Stimulated activated naive CD4-positive, alpha-beta T cell (primary cell): ENCODE measurements at places on chromosomes 3 and 15.

DNA sequence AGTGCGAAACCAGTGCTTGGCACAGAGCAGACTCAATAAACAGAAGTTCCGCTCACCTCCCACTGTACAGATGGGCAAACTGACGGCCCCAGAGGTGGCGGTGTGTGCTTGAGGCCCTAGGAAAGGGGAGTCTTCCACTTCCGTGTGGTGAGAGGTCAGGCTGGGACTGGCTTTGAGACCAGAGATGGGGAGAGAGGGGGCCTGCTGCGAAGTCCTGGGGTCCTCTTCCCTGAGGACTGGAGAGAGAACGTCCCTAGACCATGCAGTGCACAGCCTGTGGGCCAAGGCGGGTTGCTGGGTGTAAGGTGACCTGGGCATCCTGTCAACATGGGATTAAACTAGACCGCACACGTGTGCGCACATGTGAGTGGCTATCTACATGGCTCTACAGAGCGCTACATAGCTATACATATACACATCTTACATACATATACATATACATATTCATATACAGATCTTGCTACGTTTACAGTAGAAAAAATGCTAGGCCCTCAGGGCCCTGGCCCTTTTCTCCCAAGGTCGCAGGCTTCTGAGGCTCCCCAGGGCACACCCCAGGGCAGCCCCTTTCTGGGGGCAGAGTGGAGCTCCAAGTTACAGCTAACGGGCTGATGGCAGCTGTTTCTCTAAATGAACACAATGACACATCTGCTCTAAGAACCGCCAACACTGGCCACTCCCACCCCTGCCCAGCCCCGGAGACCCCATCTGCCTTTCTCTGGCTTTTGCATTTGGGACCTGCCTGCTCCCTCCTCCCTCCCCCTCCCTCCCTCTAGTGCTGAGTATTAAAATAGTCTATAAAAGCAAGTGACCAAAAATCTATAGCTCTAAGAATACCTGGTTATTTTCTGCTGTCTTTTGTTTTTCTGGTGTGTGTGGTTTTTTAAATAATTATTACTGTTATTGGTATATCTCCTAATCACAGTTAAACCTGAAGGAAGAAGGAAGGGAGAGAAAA is 47.0 kb downstream of the HCN4 start:
- no peak for DNase-seq

DNA sequence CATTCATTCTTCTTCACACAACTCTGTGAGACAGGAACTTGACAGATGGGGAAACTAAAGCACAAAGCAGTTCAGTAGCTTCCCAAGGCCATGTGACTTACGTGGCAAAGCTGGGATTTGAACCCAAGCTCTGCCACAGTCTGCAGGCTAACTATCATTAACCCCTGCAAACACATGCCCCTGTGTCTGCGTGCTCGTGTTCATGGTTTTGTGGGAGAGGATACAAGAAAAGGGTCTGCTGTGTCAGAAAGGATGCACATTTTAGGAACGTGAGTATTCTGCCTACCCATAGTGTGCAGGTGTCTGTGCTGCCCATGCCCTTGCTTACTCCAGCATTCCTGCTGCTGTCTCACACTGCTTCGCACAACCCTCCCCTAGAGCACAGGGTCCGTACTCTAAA is 137.0 kb downstream of the CHDH start:
- no peak for DNase-seq

GRCh38 chr3:36580716-36581115 is 183.6 kb downstream of the DCLK3 start:
- DNase-seq: no peak

DNA sequence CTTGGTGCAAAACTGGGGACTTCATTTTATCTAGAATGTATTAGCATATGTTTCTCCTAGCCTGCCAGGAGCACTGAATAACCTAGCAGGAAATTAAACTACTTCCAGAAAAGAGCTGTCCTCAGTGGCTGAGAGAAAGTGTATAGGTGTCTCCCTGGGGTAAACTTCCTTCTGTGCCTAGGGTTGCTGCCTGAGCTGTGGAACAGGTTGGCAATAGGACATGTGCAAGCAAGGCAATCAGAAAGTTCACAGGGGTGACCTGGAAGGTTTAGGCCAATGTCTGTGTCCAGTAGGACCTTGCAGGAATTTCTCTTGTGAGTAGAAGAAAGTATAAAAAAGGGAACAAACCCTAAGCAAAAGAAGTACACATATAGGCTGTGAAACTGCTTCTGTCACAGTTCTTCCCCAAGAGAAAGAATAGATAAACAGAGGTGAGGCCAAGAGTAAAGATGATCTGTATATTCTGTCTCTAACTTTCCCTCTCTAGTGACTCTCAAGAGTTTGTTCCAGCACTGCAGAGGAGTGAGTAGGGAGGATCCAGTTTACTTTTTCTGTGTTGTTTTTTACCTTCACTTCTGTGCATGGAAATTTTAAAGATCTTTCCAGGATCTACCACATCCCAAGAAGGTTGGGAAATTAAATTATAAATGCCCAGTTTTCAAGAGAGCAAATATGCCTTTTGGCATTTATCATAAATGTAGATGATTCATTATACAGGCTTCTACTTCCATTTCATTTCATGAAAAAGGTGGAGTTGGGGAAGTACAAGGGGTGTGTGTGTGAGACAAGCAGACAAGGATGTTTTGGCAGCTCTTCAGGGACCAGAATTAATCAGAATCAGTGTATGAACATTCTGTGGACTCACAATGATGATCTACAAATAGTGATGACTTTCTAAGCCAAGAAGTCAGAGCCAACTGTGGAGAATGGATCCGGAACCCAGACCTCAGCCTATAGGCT is 155.2 kb downstream of the RBPMS2 start:
- no peak for DNase-seq
